ENCODE measurements at places on chromosomes 12 and 14.

DNA sequence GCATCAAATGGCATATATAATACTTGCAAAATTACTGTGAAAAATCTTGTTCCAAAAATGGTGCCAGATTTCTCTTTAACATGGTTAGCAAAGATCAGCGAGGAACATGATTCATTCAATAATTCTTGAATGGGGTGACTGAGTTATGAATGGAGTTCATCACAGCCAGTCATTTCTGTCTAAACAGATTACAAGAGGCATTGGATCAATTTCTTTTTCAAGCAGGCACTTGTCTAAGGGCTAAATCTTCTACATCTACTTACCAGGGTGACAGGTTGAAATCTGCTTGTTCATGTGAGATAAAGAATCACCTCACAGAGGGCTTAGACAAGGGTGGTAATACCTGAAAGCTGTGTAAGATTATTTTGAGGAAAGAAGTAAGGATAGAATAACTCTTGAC lies 247.7 kb downstream of the ATP23 start:
- DNase-seq, result no peak

- DNase-seq, result no peak
These were observed 44.8 kb downstream of the PZP start for GRCh38 chr12:9163392-9163791.

DNA sequence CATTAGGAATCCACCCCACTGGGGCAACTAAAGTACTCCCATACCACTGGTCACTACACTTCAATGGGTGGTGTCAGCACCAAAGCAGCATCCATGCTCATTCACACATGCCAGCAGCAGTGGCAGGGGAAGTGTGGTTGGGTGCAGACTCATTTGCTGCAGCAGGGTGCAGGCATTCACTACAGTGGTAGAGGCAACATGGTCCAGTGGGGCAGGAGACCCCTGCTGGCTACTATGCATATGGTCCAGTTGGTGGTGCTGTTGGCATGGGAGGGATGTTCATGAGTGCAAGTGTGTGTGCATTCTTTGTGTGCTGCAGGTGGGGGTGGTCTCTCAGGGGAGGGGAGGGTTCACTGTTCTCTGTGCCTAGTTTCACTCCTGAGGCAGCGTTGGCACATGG lies 908.4 kb upstream of the NOVA1 start:
- DNase-seq, result no peak

- DNase-seq, result no peak
These were observed 25.7 kb downstream of the TBC1D15 start for GRCh38 chr12:71865166-71865713.

GRCh38 chr12:105399428-105400081 lies 69.1 kb downstream of the C12orf75 start:
- no peak for DNase-seq

DNA sequence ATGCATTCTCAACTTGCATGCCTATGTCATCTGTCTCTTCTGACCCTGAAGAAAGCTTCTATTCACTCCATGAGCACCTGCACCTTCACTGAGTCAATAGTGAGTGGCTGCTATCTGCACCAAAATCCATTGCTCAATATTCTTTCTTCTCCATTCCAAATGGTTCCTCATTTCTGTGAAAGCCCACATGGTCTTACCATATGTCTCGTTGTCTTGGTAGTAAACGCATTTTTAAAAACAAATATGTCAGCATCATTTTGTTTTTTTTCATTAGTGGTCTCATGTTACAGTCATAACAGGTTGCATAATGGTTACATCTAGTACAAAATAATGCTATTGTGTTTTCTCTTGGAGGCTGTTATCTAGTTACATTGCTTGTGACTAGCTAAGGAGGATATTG lies 106.9 kb upstream of the CPM start:
- no peak for DNase-seq

DNA sequence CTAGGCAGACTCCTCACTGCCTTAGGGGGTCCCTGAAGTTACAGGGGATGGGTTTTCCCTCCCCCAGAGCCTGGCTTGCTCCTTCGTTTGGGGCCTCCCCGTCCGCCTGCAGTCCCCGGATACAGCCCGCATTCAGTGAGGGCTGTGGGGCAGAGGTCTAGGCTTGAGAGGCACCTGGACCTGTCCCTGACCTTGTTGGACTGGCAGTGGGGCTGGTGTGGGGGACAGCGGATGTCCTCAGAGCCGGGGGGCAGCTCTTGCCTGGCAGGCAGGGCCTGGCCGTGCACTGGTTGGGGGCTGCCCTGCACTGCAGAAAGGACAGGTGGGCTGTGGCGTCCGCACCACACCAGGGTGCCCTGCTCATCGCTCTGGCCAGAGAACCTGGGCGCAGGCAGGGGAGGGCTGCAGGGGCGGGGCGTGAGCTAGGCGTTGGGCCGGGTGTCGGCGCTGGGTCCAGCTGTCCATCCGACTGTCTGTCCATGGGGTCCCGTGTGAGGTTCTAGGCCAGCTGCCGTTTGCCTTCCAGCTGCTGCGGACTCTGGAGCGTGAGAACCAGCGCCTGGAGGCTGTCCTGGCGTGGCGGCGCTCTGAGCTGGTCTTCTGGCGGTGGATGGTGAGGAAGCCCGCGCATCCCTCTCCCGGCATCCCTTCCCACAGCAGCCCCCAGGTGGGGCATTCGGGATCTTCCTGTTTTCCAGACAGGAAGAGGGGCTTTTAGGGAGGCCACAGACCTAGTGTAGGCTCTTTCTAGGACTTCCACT lies 6.0 kb downstream of the TEDC1 start:
- no peak for DNase-seq

- no peak for DNase-seq
These were observed 52.0 kb downstream of the NFKBIA start for GRCh38 chr14:35352274-35353233.

DNA sequence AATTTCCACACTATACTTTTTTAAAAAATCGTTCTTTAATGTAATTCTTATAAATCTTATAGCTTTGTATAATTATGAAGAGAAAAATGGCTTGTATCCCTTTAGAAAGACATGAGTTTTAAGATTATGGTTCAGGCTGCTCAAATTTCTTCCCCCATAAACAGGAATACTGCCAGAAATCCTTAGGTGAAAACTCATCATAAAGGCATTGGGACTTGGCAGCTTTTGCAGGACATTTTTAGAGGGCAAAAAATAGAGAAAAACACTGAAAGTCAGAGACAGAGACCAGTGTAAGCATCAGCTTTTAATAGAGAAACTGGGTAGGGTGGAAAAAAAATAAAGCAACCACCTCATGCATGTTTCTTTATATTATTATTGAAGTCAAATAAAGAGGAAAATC lies 29.1 kb downstream of the LRRK2 start:
- DNase-seq, result no peak

GRCh38 chr14:101559624-101560533 lies 1.4 kb upstream of the DIO3 start:
- DNase-seq, result no peak

DNA sequence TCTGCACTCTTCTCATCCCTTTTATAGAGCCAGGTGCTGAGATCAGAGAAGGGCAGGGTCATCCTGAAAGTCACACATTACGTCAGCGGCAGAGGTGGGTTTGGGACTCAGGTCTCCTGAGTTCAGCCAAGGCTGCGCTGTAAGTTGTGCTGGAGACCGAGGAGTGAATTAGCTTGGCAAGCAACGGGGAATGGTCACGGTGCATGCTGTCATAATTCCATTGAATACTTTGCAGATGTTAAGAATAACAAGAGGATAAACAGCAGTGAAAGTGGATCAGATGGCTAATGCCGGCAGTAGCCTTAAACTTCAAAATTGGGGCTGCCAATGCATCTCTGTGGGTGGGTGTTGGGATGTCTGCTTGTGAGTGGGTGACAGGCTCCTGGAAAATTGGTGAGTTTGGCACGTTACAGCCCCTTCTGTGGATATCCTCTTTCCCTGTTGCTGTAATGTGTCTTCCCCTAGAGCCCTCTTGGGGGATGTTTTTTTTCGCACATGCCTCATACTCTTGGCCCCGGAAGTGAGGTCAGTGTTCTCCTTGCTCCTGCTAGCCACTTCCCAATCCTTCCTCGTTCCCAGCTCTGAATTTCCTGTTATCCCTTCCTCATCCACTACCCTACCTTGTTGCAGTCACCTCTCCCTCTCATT lies 287.1 kb upstream of the SRRM4 start:
- no peak for DNase-seq

- no peak for DNase-seq
These were observed 2.8 kb upstream of the ART4 start for GRCh38 chr12:14846042-14846587.

GRCh38 chr12:104865080-104865479 lies 93.0 kb downstream of the SLC41A2 start:
- DNase-seq, result no peak

DNA sequence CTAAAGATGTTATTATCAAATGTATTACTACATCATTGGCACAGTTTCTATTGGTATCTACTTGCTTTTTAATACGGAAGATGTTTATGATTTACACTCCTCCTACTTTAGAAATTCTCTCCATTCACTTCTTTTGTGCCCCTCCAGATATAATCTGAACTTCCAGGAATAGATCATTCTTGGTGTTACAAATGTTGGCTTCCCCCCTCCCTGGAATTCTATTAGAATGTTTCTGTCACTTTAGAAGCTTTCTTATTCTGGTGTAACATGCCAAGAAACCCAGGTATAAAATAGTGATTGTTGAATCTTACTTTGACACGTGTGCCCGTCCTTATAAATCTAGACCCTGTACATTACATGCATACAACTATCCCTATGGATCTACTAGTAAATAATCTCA lies 1.2 kb upstream of the WDR20 start:
- DNase-seq, result no peak

- DNase-seq, result no peak
These were observed 63.1 kb upstream of the VASH1 start for GRCh38 chr14:76698191-76698590.

- DNase-seq, result no peak
These were observed 954.9 kb downstream of the DIO2 start for GRCh38 chr14:79256380-79256779.

DNA sequence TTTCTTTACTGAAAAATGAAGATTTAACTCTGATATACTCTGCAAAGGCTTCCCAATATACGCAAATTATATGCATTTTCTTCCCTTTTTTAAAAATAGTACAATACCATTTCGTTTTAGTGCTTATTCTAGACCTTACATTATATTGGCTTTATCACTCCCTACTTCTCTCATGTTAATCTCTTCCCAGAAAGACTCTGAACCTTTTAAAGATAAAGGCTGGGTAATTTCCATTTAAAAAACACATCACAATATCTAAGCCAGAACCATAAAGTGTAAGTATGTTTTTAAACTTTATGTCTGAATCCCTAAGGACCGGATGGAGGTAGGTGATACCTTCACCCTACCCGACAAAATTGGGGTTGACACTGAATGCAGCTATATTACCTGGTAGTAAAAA lies 320.8 kb downstream of the DIO2 start:
- DNase-seq, result no peak

GRCh38 chr14:78725086-78725485 lies 554.9 kb downstream of the NRXN3 start:
- no peak for DNase-seq

DNA sequence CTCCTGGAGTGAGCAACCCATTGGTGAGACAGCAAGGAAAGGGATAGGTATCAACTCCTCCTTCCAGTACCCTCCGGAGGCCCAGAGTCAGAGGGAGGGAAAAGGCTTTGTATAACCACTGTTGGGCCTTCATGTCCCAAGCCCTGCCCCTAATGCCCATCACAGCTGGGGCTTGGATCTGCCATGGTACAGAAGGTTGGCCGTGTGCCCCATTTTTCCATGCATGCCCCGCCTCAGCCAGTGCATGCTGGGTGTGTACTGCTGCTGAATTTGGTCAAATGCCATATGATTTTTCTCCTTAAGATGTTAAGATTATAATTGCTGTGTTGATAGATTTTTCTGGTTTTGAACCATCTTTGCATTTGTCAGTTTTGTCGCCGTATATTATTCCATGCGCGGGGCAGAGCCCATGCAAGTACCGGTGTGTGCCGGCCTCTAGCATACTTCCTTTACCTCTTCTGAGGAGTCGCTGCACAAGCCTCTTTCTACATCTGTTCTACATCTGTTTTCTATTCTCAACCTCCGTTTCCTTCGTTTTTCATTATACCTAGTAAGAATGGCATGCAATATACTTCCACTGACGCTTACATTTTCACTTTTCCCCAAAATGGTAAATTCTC lies 26.6 kb downstream of the PPP2R5C start:
- no peak for DNase-seq

- DNase-seq, result no peak
These were observed 327.5 kb upstream of the DIO2 start for GRCh38 chr14:80538633-80539375.

- DNase-seq, result peak; percentile 87
These were observed 194.9 kb upstream of the OR4E1 start for GRCh38 chr14:21868442-21869046.

DNA sequence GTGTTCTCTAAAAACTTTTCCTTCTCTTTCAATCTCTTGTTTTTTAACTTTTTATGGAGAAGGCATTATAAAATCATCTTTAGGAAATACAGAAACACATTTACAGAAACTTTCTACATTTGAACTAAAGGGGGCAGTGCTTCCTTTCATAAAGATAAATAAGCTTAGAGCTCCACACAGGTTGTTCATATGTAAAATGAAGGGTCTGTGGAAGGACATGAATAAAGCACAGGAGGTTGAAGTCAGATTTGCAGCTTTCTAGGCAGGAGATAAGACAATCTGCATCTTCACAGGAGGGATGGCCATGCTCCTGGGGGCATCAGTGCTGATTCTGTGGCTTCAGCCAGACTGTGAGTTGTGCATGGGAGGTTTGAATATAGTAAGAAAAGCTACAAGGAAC lies 426.0 kb downstream of the DAD1 start:
- no peak for DNase-seq

DNA sequence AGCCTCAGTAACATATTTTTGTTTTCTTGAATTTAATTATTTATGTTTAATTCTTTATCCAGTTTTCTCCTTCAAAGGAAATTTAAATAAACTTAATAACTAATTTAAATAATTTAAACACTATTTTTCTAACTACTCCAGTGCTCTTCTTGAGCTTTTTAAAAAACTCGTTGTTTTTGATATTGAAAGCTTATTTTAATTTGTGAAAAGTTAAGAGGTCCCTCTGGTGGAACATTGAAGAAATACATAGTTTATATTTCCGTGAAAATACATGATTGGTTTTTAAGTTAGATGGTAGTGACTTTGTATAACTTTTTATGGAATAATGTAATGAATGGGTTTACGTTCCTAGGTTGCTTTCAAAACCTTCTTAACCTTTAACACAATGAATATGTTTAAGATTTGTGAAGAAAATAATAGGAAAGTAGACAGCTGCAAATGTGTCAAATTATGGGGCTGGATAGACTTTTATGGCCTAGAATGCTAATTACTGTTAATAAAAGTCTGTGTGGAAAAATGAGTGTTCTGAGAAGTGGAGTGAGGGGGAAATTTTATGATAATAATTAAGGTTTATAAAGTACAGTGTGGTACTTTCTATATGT lies 45.9 kb upstream of the MSRB3 start:
- DNase-seq, result peak; percentile 24

- DNase-seq, result no peak
These were observed 54.1 kb downstream of the AK7 start for GRCh38 chr14:96445844-96446710.

DNA sequence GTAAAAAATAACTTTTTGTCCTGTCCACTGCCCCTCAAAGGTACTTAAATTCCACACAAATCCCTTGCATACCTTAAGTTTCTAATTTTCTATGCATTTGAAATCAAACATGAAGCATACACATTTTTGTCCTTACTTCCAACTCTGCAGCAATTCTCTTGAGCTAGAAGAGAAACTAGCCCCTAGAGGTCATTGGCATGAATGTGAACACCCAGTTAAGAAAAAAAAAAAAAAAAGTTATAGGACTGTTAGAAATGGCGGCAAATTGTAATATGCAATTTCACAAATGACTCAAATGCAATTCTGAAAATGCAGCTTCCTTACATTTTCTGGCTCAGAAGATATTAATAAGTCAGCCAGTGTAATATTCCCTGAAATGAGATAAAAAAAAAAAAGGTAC lies 4.6 kb upstream of the ESR2 start:
- DNase-seq, result no peak

Data from CD4-positive, alpha-beta T cell treated with Interleukin-4 for 4 hours (primary cell).